Esophagus muscularis mucosa (tissue), 4 donors: ENCODE measurements at places on chromosomes 6 and 20. TPM values are rescaled to one million over a fixed set of nuclear protein-coding genes. Genes with fewer than 3 reads are reported as not detected.

The MYLK2 gene
- 0.33 TPM for total RNA-seq

The CAP2 gene
- 55.2 TPM for total RNA-seq

The EYS gene
- total RNA-seq: not detected

- no peak overlapping the region for H3K27ac ChIP-seq
- no peaks in the 10 kb centered on the region for H3K27me3 ChIP-seq
- DNase-seq: no peak
- H3K36me3 ChIP-seq: no peaks in the 10 kb centered on the region
- H3K4me3 ChIP-seq: no peak overlapping the region
Measured at GRCh38 chr6:158697811-158698210, 48.0 kb downstream of the SYTL3 start.

DNA sequence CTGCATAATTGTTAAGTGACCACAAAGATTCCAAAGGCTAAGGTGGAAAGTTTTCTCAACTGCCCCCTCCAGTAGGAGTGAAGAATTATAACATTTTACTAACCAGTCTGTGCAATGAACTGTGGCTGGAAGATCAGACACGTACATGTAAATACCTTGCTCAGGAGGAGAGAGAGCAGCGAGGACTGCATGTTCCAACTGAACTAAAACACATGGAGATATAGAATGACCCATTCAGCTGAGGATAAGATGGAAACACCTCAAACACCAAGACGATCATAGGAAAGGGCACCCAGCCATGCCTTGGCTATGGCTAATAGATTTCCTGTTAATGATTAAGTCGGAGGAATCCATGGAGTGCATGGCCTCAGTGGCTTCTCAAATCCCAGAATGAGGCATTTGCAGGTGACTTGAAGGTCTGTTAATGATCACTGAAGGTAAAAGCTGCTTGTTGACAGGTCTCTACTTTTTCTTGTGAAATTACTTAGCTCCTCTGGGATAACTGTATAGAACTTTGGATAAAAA, 875.6 kb downstream of the TFAP2A start:
- no peaks in the 10 kb centered on the region for H3K4me1 ChIP-seq
- H3K36me3 ChIP-seq: no peaks in the 10 kb centered on the region
- H3K27me3 ChIP-seq: no peaks in the 10 kb centered on the region
- H3K4me3 ChIP-seq: no peak overlapping the region
- H3K27ac ChIP-seq: no peak overlapping the region

- H3K4me3 ChIP-seq: no peak overlapping the region
- no peak overlapping the region for H3K27ac ChIP-seq
- no peaks in the 10 kb centered on the region for H3K27me3 ChIP-seq
- DNase-seq: no peak
Measured at GRCh38 chr20:22758815-22759214, 174.4 kb upstream of the FOXA2 start.

GRCh38 chr6:139152892-139153271, 18.0 kb downstream of the HECA start:
- no peak overlapping the region for H3K4me3 ChIP-seq
- H3K4me1 ChIP-seq: peaks cover 69% of the 10 kb centered on the region
- no peak for DNase-seq
- no peaks in the 10 kb centered on the region for H3K27me3 ChIP-seq
- H3K36me3 ChIP-seq: no peaks in the 10 kb centered on the region

DNA sequence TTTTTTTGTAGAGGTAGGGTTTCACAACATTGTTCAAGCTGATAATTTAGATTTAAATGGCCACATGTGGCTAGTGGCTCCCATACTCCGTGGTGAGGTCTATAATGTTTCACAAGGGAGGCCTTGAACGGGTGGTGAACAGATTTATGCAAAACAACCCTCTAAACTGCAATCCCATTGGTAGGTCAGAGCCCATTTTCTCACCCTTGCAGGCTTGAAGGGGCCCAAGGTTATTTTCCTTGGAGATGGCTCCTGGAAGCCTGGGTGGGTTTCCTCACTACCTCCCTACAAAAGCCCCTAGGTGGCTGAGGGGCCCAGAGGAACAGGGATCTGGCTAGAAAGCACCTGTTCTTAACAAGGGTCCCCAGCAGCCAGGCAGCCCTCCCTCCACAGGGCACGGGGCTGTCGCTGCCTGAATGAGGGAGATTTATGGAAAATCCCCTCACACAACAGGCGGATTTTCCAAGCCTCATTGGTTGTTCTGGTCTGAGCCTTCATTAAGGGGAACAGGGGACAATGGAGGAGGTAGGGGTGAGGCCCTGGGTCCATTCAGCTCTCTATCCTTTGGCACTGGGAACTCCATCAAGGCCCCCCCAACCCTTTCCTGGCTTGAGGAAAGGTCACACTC, 64.6 kb downstream of the VEGFA start:
- no peak overlapping the region for H3K27ac ChIP-seq
- H3K36me3 ChIP-seq: no peaks in the 10 kb centered on the region
- H3K4me1 ChIP-seq: no peaks in the 10 kb centered on the region
- no peak overlapping the region for H3K4me3 ChIP-seq

DNA sequence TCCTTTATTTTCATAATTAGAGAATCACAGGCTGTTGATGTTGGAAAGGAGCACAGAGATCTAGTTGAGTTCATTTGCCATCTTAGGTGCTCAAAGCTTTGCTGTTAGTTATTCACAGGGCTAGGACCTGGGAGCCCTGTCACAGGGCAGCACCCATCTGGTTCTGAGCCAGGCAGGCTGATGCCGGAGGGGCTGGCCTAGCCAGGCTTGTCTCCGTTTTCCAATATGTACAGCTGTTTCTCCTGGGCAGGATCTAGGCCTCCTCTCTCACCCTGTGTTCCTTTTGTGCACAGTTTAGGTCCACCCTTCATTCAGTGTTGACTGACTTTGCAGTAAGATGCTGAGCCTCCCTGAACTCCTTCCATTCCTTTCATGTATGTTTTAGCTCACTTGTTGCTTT, 33.4 kb downstream of the LRRC1 start:
- H3K27ac ChIP-seq: no peak overlapping the region
- DNase-seq: no peak
- no peaks in the 10 kb centered on the region for H3K27me3 ChIP-seq
- no peak overlapping the region for H3K4me3 ChIP-seq
- H3K36me3 ChIP-seq: no peaks in the 10 kb centered on the region

DNA sequence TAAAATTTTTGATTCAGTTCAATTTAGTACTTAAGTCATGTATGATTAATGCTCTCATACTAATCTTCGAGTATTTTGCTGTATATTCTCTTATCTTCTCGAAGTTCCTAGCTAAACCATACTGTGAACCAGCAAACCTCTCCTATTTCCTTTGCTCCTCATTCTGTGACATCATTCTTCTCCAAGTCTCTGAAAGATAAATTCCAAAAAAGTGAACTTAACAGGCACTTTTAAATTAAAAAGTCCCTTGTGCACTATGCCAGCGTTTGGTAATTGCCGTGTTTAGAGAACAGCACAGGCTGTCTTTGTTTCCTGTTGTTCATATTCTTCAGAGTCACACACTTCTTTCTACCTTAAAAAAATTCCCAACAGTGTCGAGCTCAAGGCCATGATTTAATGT, 188.4 kb upstream of the PHACTR1 start:
- no peaks in the 10 kb centered on the region for H3K36me3 ChIP-seq
- no peak overlapping the region for H3K4me3 ChIP-seq
- H3K27me3 ChIP-seq: no peaks in the 10 kb centered on the region
- peaks cover 20% of the 10 kb centered on the region for H3K4me1 ChIP-seq

DNA sequence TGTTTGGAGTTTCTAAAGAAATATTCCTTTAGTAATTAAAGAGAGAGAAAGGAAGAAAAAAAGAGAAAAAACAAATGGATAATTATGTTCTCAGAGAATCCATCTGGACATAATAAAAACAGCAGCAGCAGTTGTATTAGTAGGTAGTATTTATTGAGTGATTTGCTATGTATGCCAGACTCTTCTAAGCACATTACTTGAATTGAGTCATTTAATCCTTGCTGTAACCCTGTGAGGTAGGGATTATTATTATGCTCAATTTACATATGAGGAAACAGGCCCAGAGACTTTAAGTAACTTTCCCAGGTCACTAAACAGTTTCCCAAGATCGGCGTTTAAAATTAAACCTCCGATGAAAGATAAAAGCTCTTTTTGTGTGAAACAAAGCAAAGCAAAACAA, 238.8 kb downstream of the TSHZ2 start:
- no peaks in the 10 kb centered on the region for H3K4me1 ChIP-seq
- H3K4me3 ChIP-seq: no peak overlapping the region
- H3K27me3 ChIP-seq: no peaks in the 10 kb centered on the region
- H3K36me3 ChIP-seq: no peaks in the 10 kb centered on the region
- no peak overlapping the region for H3K27ac ChIP-seq
- no peak for DNase-seq

DNA sequence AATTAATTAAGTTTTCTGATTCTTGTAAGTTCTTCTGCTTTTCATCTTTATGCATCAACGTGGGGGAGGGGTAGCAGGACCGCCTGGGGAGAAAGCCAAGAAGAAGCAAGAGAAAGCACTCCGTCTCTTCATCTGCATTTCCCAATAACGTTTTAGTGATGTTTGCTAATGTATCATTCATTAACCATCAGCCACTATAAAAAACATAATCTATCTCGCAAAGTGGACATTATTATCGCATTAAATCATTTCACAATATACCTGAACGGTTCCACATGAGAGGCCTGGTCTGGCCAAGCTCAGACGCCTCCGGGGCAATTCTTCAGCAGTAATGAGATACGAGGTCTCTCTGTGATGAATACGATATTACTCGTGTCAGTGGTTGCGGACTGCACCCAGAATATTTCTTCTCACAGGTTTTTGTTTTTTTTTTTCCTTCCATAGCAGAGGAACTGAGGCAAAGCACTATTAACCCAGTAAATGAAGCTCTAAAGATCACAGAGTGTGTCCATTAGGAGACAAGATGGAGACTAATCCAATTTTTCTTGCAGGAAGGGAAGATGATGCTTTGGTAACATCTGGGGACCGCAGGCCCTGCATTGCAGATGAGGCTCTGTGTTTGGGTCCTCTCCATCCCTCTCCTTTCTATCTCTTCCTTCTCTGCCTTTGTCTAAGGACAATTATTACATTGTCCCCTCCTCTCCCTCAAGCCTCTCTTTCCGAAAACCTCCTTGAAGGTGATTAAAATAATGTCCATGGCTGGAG, 156.1 kb downstream of the SLC35B3 start:
- no peaks in the 10 kb centered on the region for H3K4me1 ChIP-seq
- no peak overlapping the region for H3K4me3 ChIP-seq
- no peaks in the 10 kb centered on the region for H3K36me3 ChIP-seq
- no peak for DNase-seq
- H3K27me3 ChIP-seq: no peaks in the 10 kb centered on the region

DNA sequence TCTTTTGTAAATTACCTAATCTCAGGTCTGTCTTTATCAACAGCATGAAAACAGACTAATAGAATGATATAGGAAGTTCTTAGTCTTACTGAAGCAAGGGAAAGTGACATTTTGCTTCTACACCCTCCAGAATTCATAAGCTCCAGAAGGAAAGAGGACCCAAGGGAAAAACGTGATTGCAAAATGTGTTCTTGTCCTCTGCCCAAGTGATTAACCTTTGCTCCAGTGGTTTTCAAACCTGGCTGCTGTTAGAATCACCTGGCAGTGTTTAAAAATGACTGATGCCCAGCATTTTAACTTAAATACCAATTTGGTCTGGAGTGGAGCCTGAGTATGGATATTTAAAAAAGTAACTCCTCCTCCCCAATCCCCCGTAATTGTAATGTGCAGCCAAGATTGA, 191.4 kb downstream of the SLC16A10 start:
- no peak overlapping the region for H3K27ac ChIP-seq
- peaks cover 48% of the 10 kb centered on the region for H3K36me3 ChIP-seq
- no peaks in the 10 kb centered on the region for H3K27me3 ChIP-seq
- no peak for DNase-seq
- H3K4me3 ChIP-seq: no peak overlapping the region

GRCh38 chr6:118218156-118218555, 311.1 kb downstream of the SLC35F1 start:
- H3K27ac ChIP-seq: no peak overlapping the region
- H3K4me1 ChIP-seq: no peaks in the 10 kb centered on the region
- no peaks in the 10 kb centered on the region for H3K36me3 ChIP-seq
- no peaks in the 10 kb centered on the region for H3K27me3 ChIP-seq
- no peak for DNase-seq

GRCh38 chr20:20276811-20277530, 90.9 kb upstream of the INSM1 start:
- H3K27me3 ChIP-seq: no peaks in the 10 kb centered on the region
- no peaks in the 10 kb centered on the region for H3K36me3 ChIP-seq
- no peak for DNase-seq
- H3K4me3 ChIP-seq: no peak overlapping the region
- H3K27ac ChIP-seq: no peak overlapping the region

DNA sequence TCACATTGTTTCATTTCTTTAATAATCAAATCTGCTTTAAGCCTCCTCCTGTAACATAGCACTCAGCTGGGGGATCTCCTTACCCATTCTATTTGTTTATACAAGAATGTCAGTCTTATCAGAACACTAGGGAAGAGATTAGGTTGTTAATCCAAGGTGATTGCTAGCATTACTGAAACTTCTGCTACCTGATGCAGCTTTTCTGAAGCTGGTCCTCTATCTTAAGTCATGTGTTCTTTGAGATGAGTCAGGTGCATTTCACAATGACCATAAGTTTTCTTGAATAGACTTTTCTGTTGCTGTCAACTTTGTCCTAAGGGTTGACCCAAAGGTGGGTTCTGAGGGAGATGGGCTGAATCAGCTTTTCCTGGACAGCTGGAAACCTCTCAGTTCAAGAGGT, 60.7 kb upstream of the SYNCRIP start:
- no peak overlapping the region for H3K27ac ChIP-seq
- H3K36me3 ChIP-seq: no peaks in the 10 kb centered on the region
- no peak overlapping the region for H3K4me3 ChIP-seq
- H3K4me1 ChIP-seq: no peaks in the 10 kb centered on the region
- DNase-seq: no peak
- no peaks in the 10 kb centered on the region for H3K27me3 ChIP-seq

DNA sequence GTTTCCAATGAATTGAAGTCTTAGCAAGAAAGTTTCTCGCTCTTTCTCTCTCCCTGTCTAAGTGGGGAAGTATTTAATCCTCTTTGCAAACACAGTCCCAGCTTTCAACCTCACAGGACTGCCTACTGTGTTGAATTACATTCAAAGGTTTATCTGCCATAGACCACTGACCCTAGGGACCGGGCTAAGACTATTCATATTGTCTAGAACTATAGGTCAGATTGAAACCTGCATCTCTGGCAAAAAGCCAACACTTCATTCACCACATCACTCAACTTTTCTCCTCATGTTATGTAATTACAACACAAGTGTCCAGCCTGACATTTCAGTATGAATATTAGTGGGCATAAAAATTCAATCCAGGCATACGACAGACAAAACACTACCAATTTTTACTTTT, 314.7 kb upstream of the RSPO3 start:
- no peaks in the 10 kb centered on the region for H3K4me1 ChIP-seq
- H3K27me3 ChIP-seq: no peaks in the 10 kb centered on the region
- no peak overlapping the region for H3K27ac ChIP-seq

DNA sequence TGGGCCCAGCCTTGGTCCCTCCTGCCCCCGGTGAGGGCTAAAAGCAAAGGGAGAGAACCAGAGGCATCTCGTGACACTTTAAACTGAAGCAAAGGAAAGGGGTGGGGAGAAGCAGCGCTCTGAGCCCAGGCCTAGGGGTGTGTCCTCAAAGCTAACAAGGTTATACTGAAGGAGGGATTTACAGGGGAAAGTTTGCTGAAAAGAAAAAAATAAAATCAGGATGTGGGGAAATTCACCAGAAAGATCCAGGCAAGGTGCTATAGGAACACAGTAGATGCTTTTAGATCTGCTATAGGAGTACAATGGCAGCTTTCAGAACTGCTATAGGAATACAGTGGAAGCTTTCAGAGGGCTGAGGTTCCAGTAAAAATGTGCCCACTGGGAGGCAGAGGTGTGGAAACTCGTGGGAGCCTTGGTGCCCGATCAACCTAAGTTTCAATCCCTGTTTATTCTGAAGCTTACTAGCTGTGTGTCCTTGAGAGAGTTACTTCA, at the start of gene COL9A1:
COL9A1 (minus strand) TSS at position 51 of the 492 bp plus-strand sequence. CDS start 160 bp downstream, outside the sequence.
- no peaks in the 10 kb centered on the region for H3K36me3 ChIP-seq
- no peak for DNase-seq
- no peak within 1 kb of the TSS for H3K27ac ChIP-seq
